ENCODE measurements at places on chromosomes 6 and 20.

- DNase-seq = no peak
Measured at GRCh38 chr6:152271776-152272464, 365.2 kb downstream of the SYNE1 start.

- DNase-seq = no peak
Measured at GRCh38 chr6:147311218-147311617, 107.0 kb downstream of the STXBP5 start.

DNA sequence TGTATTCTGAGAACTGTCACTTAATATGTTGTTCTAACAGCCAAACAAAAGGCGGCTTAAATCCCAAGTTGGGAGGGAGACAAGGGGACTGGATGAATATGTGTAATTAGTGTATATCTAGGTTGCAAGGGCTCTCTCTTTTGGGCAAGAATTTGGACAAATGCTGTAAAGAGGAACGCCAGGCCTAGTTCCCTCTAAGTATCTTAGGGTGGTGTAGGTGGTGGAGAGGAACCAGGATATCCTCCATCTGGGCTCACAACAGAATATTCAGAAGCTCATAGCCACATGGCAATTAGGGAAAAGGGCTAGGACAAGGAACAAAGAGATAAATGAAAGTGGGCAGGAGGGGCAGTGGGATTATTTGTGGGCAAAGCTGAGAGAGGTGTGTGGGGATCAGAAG lies 149.5 kb downstream of the LRFN2 start:
- DNase-seq = no peak

- DNase-seq = peak; percentile 28
Measured at GRCh38 chr20:31943052-31943471, 8.8 kb downstream of the PDRG1 start.

DNA sequence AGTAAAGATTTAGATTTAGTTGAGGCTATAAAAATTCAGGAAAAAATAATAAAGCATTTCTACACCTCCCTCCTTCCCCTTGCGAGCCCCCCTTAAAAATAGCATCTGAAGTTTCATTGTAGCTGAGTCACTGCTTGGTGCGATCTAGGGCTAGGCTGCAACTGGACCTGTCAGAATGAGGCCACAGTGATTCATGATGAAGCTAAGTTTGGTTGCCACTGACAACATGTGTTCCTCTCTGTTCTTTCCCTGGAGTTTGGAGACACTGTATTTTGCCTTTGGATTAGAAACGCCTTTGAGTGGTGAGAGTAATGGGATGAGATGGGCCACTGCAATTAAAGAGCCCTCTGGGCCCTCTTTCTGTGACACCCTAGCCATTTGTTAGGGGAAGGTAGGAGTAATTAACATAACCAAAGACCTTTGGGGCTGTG lies 334.1 kb downstream of the NRN1 start:
- no peak for DNase-seq

- no peak for DNase-seq
Measured at GRCh38 chr20:1362484-1362883, 30.4 kb downstream of the FKBP1A start.

DNA sequence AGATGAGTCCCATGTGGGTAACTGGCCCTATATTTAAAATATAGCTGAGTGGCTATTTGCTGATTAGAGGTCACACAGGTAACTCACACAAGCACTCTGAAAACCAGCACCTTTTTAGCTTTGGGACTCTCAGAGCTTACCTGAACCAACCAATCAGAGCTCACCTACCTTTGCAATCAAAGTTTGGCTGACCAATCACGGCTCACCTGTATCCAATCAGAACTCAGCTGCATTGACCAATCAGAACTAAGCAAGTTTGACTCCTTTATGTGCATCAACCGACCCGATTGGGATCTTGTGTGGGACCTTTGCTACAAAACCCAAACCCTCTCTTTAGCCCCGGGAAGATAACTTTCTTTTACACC lies 106.8 kb upstream of the NXT1 start:
- no peak for DNase-seq

- no peak for DNase-seq
Measured at GRCh38 chr6:100865525-100865924, 15.6 kb downstream of the ASCC3 start.

DNA sequence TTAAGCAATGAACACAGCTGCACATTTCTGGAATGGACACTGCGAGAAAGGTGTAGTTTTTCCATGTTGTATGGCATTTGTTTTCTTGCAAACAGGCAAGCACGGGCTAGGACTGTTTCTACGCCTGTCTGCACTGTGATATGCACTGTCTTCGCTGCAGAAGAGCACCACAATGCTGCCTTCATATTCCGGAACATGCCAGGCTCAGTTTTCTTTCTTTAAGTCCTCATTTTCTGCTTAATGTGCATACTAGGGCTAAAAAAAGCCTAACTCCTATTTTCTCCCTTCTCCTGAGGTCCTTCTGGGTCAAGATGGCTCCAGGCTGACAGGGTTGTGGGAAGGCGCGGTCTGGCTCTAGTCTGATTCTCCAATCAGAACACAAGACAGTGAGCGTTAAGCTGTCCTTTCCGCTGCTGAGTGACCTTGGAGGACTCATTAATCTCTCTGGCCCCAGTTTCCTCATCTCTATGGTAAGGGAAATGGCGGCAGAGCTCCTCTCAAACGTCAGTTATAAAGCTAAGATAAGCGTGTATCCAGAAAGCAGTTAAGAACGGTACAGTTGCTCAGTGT lies 379.9 kb downstream of the C6orf118 start:
- no peak for DNase-seq

DNA sequence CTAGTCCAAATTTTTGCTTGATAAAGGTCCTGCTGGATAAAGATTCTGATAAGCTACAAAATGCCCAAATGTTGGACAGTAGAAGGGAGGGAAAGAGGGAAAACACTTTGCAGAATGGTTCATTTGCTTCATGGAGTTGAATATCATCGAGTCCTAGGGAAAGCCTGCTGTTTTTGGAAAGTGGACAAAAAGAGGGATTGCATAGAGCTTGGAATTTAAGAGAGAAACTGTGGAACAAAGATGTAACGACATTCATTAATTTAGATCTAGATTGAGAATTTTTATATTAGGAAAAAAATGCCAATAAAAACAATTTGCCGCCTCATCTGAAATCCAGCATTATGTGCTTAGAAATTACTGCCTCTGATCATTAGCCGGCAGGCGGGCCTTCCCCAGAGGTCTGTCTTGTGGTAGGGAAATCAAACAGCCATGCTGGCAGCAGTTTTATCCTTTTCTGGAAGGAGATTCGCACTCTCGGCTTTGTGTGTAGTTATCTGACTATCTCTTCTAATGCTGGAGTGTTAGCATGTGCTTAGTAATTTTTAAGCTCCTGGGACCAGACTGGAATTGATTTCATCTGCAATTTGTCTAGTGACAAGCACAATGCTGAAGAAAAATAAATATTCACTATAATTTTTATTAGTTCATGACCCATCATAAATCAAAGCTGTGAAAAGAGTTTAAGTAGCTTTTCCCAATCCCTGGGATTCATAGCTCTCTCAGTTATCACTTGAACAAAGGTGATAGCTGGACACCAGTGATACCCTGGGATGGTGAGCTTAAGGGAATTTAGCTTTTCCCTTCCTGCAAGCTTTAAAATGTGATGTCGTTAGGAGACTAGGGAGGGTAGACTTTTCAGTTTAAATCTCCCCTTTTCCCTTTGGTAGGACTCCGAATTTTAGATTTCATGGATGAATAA lies 329.5 kb downstream of the PRL start:
- no peak for DNase-seq

GRCh38 chr20:25541676-25542075 lies 43.7 kb downstream of the NINL start:
- DNase-seq = no peak
